Activated T-cell treated with anti-CD3 and anti-CD28 coated beads, Interleukin-2, amount 50 U/mL, for 24 hours (primary cell): ENCODE measurements at places on chromosomes 5 and 9.
A peak's percentile ranks its signal among the peaks of the same experiment; 100 is the strongest.

- no peak for DNase-seq
Measured at GRCh38 chr9:120681121-120681520, 33.1 kb downstream of the MEGF9 start.

DNA sequence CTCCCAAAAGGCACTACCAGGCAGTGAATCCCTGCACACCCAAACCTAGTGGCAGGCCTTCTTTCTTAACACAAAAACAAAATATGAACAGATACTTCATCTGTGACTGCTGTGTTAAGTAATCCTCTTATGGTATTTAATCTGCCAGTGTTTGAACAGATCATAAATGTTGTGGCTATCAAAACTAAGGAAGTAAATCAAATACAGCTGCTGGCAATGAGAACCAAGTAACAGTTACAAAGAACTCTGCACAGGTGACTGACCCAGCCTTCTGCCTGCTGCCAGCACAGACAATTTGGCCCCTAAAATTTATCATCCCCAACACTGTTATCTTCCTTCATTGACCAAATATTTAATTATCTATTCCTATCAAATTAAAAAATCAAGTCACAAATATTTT is 78.0 kb downstream of the GNAQ start:
- no peak for DNase-seq

DNA sequence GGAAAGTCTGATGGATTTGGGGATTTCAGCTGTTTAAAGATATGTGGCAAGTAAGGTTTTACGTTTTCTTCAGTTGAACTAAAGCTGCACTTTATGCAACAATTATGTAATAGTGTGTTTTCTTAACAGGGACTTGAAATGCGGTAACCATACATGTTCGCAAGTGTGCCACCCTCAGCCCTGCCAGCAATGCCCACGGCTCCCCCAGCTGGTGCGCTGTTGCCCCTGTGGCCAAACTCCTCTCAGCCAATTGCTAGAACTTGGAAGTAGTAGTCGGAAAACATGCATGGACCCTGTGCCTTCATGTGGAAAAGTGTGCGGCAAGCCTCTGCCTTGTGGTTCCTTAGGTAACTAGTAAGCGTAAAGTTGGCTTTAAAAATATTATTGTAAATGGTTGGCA is 28.5 kb downstream of the NFX1 start:
- DNase-seq: no peak

DNA sequence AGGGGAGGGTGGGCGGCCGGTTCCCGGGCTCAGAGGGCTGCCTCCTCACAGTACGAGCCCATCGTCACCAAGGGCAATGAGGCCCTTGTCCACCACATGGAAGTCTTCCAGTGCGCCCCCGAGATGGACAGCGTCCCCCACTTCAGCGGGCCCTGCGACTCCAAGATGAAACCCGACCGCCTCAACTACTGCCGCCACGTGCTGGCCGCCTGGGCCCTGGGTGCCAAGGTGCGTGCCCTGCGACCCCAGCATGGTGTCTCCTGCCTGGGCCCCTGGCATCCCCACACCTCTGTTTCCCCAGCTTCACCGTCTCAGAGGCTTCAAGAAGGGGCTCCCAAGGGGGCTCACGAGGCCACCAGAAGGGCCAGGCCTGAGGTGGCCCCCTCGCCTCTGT is 7.2 kb downstream of the DBH start:
- DNase-seq: no peak

DNA sequence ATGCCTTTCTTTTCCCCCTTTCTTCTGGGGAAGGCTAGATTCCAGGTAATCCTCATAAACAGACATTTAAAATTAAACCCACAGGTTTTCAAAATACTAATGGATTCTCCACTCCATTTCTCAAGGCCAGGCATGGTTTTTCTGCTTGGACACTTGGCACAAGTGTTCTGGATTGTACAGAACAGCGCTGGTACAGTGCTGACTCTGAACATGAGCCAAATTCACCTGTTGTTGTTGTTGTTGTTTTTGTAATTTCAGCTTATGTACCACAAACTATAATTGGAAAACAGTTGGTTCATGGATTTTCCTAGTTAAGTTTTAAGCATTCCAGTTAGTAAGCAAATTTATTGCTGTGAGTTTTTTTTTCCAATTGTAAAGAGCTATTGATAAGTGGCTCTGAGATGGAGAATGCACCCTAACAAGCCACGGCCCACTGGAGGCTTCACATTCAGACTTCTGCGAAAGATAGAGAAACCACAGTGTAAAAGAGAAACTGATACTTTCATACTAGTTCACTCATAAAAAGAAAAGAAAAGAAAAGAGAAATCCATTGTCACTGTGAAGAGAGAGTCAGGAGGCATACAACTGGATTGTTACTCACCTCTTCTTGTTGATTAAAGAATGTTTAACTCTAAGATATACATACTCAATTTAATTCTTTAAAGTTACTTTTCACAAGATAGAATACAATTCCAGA is 16.2 kb upstream of the ITGA1 start:
- peak; percentile 43 for DNase-seq

- no peak for DNase-seq
Measured at GRCh38 chr5:131416729-131417128, 152.9 kb downstream of the CDC42SE2 start.

DNA sequence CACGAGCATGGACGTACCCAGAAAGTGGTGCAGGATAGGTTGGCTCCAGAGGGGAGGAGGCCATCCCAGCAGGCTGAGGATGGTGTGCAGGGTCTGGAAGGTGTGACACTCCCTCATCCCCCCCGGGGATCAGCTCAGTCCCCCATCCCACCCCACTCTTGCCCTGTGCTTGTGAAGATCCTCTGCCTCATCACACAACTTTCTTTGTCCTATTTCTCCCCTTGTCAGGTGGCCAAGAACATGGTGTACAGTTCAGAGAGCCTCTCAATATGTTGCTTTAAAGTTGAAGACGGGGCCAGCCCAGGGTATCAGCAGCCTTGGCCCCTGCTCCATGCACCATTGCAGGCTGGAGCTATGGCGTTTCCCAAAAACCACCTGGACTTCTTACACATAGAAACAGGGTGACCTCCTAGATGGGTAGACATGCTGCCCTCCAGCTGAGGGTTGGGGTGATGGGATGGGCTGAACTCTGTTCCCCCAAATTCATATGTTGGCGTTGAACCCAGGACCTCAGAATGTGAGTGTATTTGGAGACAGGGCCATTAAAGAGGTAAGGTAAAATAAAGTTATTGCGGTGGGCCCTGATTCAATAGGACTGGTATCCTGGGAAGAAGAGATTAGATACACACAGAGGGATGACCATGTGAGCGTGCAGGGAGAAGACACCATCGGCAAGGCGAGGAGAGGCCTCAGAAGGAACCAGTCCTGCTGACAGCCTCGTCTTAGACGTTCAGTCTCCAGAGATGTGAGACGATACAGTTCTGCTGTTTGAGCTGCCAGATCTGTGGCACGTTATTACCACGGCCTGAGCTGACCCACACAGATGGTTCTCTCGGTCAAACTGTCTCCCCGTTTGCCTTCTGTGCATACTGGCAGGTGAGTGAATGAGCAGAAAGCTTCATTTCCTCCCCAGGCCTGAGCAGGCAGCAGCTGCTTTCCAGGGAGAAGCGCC is 272.5 kb downstream of the GADD45G start:
- peak; percentile 12 for DNase-seq

- no peak for DNase-seq
Measured at GRCh38 chr9:125532812-125533594, 174.0 kb downstream of the MAPKAP1 start.

DNA sequence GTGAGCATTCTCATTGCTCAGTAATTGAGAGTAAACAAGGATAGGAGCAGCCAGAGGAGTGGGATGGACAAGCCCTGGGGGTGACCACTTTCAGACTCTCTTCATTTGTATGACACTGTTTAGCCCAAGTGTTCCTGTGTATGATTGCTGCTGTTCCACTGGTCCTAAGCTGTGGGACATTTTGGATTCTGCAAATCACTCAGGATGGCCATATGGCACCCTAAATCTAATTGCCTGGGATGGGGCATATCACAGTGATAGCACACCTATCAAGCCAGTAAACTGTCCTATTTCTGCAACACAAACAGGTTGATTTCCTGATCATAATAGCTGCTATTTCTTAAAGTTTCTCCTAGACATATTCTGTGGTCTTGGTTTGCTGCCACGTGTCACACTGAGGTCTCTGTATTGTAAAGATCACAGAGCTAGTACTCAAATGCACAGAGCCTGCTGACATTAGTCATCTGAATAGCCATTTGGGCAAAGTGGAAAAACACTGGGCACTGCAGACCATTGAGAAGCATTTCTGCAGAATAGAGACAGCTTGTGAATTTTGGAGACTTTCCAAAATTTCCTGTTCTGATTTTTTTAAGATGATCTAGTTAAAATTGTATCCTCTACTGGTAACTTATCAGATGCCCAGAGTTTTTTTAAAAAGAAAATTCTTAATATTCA is 320.2 kb downstream of the RFX3 start:
- no peak for DNase-seq

DNA sequence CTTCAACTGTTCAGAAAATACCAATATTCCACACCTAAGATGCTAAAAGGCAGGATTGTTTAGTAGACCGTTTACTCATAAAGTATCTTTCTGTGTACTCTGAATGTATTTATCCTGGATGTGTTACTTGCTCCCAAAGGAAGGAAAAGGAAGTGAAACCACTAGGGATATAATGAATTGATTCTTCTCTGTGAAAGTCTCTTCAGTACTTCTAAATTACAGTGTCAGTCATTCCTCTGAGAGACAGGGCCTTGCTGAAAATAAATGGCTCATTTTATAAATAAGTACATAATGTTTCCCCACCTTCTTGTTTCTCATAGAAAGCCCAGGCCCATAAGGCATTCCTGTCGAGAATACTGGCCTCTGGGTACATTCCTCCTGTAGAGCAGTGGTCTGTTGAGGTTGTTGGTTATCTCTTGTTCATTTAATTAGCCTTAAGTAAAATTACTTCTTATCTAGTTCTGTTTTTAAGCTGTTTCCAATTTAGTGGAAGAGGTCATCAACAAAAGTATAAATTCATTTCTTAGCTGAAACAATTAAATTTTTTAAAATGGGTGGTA is 1.6 kb downstream of the HAPLN1 start:
- no peak for DNase-seq

GRCh38 chr9:76067696-76068095 is 177.2 kb downstream of the PCSK5 start:
- DNase-seq: no peak

DNA sequence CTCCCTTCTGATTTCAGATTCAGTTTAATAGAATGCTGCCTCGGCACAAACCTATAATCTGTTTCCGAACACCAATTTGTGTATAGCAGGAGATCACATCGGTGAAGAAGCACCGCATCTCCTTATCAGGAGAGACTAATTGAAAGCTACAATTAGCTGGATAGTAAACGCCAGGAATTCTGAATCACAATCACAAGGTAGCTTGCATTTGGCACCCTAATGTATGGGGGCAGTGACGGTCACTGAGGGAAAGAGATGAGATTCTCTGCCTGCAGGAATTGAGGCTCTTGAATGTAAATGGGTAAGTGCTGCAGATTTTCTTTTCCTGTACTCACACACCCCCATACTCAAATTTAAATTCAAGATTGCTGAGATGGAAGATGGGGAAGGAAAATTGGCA is 373.6 kb upstream of the ZNF608 start:
- DNase-seq: no peak

DNA sequence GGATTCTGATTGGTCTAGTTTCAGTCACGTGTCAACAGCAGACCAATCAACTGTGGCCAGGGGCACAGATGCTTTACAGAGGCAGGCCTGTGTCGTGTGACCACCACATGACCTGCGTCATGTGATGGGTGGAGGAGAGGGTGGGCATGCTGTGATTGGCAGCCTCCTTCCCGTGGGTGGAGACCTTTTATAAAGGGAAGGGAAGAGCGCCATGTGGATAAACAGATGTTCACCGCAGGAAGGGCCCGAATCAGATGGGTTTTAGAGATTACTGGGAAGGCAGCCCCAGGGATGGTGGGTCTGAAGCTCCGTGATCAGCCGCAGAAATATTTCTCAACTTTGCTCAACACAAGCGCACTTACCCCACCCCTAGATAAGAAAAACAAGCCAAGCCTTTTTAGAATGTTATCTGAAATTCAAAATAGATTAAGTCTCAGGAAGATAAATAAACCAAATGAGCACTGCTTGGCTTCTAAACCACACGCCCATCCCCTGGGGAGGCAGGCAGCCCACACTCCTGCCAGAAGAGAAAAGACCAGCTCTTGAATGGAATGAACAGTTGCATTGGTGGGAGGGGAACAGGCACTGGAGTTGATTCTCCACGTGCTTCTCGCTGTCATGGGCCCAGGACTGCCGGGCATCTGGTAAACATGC is 43.6 kb downstream of the ROPN1L start:
- no peak for DNase-seq

DNA sequence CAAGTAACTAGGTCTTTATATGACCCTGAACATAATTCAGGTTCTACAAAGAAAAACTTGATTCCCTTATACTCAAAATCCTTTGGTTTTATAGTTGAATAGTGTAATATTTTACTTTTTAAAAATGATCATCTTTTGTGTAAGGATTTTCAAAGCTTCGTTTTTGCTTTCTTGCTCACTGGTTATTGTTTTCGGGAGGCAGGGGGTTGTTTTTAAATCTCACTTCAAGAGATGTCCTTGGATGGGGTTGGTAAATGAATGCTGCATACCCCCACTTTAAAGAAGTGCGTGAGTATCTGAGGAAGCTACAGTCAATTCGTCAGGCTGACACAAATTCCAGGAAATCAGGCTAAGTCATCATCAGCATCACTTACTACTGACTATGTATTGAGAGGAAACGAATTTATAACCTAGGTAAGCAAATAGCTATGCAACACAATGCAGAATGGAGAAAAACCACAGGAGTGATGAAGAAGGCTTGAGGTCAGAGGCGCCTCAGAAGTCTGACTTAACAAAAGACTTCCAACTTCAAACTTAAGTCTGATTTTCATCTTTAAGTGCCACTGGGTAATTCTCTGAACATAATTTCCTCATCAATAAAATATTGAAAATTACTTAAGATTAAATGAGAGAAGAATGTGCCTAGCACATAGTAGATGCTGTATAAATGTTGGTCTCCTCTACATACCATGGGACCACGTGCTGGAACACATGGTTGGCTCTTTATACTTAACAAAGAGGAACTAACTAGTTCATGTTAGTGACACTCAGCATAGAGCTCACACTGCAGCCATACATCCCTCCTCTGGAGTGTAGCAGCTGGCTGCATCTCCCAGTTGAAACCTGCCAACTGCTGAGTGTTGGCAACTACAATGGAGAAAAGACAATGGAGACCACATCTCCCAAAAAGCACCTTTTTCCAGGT is 106.0 kb upstream of the KIF2A start:
- DNase-seq: no peak

DNA sequence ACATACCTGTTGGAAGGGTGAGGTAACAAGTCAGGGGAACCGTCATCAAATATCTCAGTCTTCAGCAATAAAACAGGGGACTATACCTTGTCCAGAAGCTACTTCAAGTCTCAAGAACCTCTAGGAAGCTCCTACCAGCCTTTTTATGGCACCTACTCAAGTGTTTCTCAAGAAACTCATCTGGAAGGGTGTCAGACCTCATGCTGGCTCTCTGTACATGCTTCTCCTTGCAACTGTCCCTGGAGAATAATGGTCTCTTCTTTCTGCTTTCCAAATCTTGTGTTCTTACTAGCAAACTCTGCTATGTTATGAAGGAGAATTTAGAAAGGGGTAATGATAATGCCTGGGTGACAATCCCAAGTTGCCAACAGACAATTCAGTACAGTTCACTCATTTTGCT is 8.3 kb upstream of the PTAR1 start:
- DNase-seq: no peak

- no peak for DNase-seq
Measured at GRCh38 chr5:154614595-154614994, 136.6 kb upstream of the HAND1 start.

GRCh38 chr9:752681-753200 is 88.8 kb upstream of the DMRT1 start:
- DNase-seq: no peak

- no peak for DNase-seq
Measured at GRCh38 chr5:42855811-42856210, 44.1 kb upstream of the SELENOP start.

- no peak for DNase-seq
Measured at GRCh38 chr9:121776739-121777637, 125.6 kb downstream of the DAB2IP start.
